NCI-H1092 (cell line): ENCODE measurements at places on chromosomes 5 and 9.

DNA sequence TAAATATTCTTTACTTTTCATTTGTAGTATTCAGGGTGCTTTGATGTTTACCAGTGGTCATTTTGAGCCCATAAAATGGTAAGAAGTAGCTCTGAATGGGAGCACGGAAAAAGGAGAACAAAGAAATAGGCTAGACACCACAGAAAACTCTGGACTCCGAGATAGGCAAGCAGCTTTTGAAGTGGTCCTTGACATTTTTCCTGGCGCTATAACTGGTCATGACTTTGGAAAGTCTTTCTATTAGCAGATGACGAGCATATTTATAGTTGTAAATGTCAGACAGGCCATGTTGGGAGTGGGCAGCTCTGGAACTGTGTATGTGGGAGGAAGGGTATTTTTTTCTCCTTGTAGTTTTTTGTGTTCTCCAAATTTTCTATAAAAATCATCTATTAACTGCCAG lies 126.1 kb upstream of the POC5 start:
- DNase-seq, result no peak

- DNase-seq, result no peak
Measured at GRCh38 chr9:112408819-112409218, 28.9 kb downstream of the HSDL2 start.

DNA sequence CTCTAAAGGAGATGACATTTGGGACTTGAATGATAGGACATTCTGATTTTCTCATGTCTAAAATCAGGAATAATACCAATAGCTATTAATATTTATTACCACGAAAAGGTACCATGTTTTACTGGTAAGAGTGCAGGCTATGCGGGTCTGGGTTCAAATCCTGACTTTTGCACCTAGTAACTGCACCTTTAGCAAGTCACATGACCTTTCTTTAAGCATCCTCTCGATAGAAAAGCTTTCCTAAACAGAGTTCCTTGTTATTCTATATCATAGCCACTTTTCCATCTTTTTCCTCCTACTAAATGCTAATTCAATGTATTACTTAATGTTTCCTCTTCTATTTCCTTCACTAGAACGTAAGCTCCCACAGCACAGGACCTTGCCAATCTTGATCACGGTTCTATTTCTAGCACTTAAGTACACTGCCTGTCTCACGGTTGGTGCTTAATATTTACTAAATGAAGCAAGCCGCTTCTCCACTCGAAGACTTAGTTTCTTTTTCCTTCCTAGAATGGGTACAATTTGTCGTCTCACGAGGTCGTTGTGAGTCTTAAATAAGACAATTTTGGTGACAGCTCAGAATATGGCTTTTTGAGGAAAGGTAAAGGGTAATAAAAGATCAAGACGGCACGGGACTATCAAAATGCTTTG lies 816 bp downstream of the RBM18 start:
- no peak for DNase-seq

GRCh38 chr9:104974053-104974962 lies 46.4 kb upstream of the ABCA1 start:
- DNase-seq, result no peak

- DNase-seq, result no peak
Measured at GRCh38 chr5:153352685-153353219, 137.7 kb upstream of the GRIA1 start.

DNA sequence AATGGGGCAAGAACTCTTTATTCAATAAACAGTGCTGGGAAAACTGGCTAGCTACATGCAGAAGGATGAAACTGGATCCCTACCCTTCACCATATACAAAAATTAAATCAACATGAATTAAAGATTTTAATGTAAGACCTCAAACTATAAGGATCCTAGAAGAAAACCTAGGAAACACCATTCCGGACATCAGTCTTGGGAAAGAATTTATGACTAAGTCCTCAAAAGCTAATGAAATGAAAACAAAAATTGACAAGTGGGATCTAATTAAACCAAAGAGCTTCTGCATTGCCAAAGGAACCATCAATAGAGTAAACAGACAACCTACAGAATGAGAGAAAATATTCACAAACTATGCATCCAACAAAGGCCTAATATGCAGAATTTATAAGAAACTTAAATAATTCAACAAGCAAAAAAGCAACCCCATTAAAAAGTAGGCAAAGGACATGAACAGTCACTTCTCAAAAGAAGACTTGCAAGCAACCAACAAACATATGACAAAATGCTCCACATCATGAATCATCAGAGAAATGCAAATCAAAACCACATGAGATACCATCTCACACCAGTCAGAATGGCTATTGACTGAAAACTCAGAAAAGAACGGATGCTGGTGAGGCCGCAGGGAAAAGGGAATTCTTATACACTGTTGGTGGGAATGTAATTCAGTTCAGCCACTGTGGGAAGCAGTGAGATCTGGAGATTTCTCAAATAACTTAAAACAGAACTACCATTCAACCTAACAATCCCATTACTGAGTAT lies 104.3 kb upstream of the MAP3K1 start:
- DNase-seq, result no peak

- no peak for DNase-seq
Measured at GRCh38 chr5:113806250-113806649, 292.8 kb downstream of the YTHDC2 start.

- no peak for DNase-seq
Measured at GRCh38 chr5:79202076-79202475, 33.9 kb upstream of the JMY start.

DNA sequence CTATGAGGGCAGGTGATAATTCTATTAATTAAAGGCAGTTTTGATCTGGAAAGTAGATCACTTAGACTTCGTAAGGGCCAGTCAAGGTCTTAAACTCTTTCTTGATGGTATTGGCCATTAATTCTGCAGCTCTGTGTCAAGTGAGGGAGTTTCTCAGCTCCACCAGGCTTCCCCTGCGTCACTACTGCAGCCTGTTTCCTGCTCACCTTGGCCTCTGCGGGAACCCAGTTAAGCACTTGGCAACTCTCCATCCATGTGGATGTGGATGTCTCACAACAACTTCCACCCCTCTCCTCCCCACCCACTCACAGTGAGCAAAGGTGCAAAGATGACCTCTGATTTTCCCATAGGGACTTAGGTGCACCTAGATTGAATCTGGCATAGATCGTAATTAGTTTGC lies 191.6 kb downstream of the PLK2 start:
- no peak for DNase-seq

GRCh38 chr9:18596920-18597319 lies 123.0 kb downstream of the ADAMTSL1 start:
- no peak for DNase-seq

GRCh38 chr9:104944356-104944755 lies 16.4 kb upstream of the ABCA1 start:
- DNase-seq, result no peak

DNA sequence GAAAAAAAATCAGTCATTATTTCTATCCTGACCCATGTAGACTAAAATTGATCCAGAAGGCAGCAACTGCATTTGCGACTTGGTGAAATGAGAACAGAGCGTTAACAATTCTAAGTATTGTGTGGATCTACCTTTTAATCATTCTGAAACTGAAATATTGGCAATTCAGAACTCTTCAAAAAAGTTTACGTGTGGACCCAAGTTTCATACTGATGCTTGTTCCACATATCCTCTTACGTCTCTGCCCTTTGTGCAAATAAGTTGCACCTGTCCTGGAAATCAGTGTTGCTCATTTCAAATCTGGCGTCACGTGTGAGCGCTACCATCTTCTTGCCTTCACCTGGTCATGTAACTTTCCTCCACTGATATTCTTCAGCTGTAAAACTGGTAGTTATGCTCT lies 74.7 kb downstream of the NTRK2 start:
- no peak for DNase-seq

DNA sequence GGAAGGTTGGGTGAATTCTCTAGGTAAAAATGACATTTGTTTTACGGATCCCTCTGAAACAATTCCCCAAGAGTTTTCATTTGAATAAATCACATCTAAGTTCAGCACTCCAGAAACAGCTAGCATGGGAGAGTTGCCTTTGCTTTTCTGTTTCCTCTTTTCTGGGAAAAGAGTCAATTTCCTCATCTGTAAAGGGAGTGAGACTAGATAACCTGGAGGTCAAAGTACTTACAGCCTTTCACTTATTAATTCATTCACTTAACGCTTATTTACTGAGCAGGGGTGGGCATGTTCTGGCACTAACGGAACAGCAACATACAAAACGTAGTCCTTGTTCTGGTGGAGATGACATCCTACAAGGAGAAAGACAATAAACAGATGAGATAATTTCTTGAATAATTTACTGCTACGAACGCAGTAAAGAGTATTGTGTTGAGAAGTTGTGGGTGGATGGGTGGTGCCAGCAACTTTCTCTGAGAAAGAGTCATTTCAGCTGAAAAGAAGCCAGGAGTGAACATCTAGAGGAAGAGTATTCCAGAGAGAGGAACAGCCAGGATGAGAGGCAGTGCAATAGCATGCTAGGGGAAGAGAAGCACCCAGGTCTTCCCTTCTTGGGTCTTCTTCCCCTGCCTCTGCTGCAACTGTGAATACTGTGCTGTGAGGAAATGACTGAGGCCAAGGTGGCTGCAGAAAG lies 335.6 kb downstream of the ZSWIM6 start:
- DNase-seq, result no peak

DNA sequence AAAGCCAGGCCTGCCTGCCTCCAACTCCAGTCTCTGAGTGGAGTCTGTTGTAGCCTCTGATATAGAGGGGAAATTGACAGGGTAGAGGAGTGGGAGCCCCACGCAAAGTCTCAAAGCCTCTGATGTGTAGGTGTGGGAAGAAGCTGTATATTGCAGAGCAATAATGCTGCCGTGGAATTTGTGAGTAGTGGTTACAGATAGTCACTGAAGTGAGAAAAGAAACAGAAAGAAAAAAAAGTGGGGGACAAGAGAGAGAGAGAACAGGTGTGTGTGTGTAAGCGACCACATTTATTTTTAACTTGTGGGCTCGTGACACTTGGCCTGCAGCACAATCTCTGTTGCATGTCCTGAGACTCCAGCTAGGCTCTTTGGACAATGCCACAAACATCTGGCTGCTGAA lies 227.8 kb downstream of the NSG2 start:
- no peak for DNase-seq

DNA sequence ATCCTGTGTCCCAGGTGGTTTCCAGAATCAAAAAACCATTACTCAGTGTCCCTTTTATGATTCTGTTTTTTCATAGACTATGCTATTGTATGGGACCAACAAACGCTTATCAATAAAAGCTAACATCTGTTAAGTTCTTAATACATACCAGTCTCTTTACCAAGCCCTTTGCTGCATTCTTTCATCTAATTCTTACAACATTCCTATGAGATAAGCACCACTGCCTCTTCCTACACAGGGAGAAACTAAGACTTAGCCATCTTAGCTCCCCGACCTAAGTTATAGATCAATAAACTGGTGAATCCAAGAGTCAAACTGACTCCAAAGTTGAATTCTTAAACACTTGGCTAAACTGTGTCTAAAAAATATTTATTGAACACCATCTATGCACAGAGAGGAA lies 26.6 kb downstream of the DRD1 start:
- no peak for DNase-seq

- no peak for DNase-seq
Measured at GRCh38 chr9:26566141-26566540, 326.5 kb downstream of the CAAP1 start.

GRCh38 chr5:95057615-95058014 lies 227.3 kb downstream of the MCTP1 start:
- DNase-seq, result no peak

- no peak for DNase-seq
Measured at GRCh38 chr5:55918087-55919035, 67.2 kb downstream of the IL31RA start.

- no peak for DNase-seq
Measured at GRCh38 chr5:33684496-33685159, 207.2 kb downstream of the ADAMTS12 start.

DNA sequence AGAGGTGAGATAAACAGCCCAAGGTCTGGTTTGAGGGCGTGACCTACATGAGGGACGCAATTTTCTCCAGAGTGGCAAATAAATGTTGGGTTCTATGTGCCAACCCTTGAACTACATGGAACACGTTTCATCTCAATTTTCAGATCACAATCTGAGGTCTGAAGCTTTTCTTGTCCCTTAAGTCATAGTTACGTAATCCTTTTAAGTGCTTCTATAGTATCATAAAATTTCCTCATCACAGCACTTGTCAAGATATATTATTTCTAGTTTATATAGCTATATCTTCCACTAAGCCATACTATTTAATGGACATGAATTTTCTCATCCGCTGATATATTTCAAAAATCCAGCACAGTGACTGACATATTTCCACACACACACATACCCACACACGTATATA lies 53.1 kb upstream of the GRIN3A start:
- DNase-seq, result no peak

DNA sequence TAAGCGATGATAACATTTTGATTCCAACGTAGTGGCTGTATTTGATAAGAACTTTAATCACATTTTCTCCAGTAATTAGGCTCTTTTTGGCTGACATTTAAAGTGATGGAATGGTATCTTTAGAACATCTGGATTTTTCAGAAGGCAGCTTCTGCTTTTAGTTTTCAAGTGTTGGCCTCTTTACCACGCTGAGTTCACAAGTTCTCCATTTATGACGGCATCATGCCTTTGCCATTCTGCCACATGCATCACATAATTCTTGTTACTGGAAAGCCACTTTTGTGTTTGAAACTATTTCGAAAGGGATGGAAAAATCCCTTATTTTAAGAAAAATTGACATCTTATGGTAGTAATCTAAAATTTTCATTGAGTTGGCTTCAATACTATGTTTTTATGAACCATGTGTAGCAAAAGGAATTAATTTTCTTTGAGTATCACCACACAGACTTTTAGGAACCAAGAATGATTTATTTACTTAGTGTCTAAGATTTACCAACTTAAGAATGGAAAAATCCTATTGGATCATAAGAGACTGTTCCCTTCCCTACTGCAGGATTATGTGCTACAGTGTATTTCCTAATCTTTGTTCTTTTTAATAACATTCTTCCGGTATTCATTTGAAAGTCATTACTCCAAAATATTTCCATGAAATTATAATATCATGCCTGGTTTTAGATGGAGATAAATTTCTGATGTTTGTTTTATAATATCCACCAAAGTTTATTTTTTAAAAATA lies 344.2 kb downstream of the ADGRV1 start:
- no peak for DNase-seq

GRCh38 chr9:86591472-86591871 lies 237.3 kb upstream of the TUT7 start:
- DNase-seq, result no peak

DNA sequence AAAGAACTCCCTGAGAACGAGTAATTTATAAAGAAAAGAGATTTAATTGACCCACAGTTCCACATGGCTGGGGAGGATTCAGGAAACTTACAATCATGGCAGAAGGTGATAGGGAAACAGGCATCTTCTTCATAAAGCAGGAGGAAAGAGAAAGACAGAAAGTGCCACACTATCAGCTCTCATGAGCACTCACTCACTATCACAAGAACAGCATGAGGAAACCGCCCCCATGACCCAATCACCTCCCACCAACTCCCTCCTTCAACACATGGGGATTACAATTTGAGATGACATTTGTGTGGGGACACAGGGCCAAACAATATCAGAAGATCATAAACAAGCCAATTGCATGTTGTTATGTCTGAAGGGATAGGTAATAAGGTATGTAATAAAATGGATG lies 935.9 kb upstream of the COX7C start:
- no peak for DNase-seq

- no peak for DNase-seq
Measured at GRCh38 chr5:76720988-76721569, 5.2 kb downstream of the F2R start.

GRCh38 chr9:120152295-120152694 lies 427.7 kb downstream of the CDK5RAP2 start:
- DNase-seq, result peak; percentile 98

- DNase-seq, result no peak
Measured at GRCh38 chr5:61089351-61089750, 72.9 kb downstream of the SMIM15 start.
